Endothelial cell (in vitro differentiated cells): ENCODE measurements at places on chromosomes 12 and 14.
A peak's percentile ranks its signal among the peaks of the same experiment; 100 is the strongest.

DNA sequence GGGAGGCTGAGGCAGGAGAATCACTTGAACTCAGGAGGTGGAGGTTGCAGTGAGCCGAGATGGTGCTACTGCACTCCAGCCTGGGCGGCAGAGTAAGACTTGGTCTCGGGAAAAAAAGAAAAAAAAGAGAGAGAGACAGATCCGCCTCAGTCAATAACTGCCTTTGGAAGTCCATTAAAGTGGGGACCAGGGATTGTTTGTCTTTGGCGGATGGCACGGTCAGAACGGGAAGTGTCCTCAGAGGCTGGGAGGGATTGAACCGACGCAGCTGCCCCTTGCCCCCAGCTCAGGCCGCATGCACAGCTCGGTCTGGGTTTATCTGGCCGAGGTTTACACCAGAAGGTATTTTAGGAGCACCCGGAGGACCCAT lies 54.4 kb downstream of the TESC start:
- no peak for DNase-seq

GRCh38 chr14:90658541-90658967 lies 157.7 kb downstream of the TTC7B start:
- no peak for DNase-seq

GRCh38 chr14:37330910-37331309 lies 133.2 kb downstream of the MIPOL1 start:
- no peak for DNase-seq

GRCh38 chr14:102573591-102574046 lies 18.8 kb upstream of the RCOR1 start:
- DNase-seq: no peak

- DNase-seq: peak; percentile 42
Measured at GRCh38 chr14:96304956-96305355, 48.9 kb downstream of the BDKRB1 start.

GRCh38 chr12:26953447-26953846 lies 15.2 kb downstream of the FGFR1OP2 start:
- no peak for DNase-seq

- no peak for DNase-seq
Measured at GRCh38 chr14:77343662-77344061, 22.8 kb downstream of the GSTZ1 start.

DNA sequence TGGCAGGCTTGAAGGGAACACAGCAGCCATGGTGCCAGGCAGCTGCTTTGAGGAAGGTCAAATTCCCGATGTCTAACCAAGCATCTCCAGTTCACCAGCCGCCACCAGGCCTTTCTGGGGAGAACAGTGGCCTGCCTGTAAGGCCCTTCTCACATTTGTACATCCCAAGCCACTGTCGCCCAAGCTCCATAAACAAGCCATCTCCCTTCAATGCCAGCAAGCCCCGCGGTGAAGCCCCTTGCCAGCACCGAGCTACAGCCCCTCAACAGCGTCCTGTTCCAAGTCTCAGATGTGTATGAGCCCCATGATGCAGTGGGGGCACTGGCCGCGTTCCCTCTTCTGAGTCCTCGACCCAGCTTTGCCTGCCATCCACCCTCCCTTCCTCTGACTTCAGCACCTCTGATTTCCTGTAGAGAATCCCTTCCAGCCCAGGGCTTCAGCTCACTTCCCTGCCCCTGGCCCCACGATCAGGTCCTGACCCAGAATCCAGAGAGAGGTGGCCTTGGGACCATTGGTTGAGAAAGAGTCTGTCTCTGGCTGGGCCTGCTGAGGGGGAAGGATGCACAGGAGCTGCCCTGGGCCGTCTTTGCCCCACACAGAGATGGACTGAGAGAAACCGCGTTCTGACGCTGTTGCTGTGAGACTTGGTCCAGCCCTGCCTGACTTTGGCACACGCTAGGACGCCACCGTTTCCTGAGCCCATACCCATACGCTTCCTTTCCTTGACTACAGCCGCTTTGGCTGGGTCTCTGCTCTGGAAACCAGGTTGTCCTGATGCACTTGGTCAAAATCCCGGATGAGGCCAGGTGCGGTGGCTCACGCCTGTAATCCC lies 1.9 kb upstream of the MMP17 start:
- no peak for DNase-seq

DNA sequence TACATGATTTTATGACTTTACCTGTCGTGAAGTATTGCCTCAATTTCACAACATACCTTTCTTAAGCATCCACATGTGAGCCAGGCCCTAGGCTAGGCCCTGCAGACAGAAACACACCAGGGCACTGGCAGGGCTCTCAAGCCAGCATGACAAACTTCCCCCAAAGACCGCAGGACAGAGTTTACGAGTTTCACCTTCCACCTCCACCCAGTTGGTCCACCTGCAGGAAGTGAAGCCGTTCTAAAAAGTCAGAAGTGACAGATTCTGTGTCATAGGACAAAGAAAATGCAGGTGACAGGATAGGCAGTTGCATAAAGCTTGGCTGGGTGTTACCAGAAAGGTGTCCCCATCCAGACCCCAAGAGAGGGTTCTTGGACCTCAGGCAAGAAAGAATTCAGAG lies 382.3 kb downstream of the PCNX1 start:
- DNase-seq: no peak

DNA sequence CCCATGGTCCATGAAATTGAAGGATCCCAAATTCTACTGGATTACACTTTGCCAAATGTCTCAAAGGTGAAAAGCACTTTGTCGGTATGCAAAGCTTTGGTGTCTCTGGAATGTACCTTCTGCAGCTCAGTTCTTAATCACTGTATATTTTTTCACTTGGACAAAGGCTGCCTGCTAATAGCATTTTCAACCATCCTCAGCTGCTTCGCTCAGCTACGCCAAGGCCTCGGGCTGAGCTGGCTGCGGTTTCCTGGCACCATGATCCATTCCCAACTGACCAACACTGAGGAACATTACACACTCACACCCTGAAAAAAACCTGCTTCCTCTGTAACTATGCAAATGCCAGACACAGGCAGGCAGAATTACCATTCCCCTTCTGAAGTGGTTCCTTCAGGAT lies 335.2 kb downstream of the DPF3 start:
- DNase-seq: no peak

DNA sequence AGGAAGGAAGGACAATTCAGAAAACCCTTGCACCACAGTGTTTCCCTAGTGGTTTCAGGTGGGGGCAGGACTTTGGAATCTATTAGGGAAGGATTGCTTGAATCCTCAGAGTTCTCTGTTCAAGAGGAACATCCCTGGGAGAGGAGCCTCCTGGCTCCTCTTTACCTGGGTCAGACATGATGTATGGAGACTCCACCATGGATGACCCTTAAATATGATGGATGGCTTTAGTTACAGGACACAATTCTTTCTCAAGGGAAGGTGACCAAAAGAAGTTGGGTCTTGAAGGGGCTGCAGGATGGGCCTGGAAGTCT lies 396.6 kb downstream of the NRXN3 start:
- no peak for DNase-seq

DNA sequence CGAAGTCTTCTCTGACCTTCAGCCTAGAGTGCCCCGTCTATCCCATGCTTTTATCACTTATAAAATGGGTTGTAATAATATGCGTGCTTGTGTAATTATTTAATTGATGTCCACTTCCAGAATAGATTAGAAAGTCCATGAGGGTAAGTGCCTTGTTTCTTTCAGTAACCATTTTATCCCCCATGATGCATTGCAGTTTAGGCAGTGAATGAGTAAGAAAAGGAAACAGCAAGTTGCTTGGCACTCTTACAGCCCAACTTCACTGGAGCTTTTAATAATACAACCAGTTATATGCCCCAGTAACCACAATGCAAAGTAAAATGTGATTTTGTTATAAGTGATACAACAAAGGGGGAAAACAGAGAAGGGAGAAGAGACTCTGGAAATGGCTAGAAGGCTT lies 287.3 kb downstream of the MED13L start:
- no peak for DNase-seq

- no peak for DNase-seq
Measured at GRCh38 chr12:75744607-75745256, 233.3 kb upstream of the KRR1 start.

DNA sequence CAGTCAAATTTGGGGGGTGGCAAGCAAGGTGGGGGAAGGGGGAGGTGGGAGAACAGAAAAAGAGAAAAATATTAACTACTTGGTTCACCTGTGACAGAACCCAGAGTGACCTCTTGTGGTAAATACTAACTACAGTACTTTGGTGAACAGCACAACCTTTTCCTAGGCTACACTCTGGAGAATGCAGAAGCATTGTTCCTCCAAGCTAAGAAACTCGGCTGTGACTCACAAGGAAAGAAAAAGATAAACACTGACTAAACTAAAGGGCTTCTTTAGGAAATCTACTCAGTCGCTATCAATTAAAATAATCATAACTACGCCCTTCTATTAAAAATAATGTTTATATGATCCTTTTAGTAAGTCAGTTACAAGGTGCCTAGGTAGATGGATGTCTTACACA lies 5.4 kb downstream of the KCNH5 start:
- DNase-seq: no peak

DNA sequence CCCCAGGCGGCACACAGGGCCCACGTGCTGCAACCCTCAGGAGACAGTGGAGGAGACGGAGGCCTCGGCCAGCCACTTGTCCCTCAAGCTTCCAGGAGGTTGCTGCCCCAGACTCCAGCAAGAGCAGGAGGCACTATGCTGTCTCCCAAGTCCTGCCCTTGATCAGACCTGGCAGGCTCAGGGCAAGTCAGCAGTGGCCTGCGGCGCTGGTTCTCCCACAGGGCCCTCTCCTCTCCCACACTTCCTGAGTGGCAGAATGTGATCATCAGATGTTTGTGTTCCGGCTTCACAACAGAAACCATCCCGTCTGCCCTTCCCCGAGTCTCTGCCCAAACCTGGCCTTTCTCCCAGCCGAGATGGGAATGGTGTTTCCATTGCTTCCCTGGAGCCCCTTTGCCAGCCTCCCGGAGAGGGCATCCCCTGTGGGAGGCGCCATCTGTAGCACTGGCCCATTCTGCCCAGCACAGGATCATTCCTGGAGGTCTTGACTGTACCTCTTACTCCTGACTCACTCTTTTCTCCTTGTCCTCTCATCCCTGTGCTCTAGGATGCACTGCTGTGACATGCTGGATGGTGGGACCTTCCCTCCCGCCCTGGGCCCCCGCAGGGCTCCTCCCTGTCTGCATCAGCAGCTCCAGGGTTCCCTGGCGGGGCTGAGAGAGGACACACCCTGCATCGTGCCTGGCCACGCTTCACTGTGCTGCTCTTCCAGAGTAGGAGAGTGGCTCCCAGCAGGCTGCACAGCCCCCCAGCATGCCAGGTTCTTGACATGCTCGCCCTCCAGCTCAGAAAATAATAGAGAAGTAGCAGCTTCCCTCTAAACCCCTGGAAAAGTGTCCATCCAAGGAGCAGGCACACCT lies 114.7 kb upstream of the FKBP4 start:
- no peak for DNase-seq

DNA sequence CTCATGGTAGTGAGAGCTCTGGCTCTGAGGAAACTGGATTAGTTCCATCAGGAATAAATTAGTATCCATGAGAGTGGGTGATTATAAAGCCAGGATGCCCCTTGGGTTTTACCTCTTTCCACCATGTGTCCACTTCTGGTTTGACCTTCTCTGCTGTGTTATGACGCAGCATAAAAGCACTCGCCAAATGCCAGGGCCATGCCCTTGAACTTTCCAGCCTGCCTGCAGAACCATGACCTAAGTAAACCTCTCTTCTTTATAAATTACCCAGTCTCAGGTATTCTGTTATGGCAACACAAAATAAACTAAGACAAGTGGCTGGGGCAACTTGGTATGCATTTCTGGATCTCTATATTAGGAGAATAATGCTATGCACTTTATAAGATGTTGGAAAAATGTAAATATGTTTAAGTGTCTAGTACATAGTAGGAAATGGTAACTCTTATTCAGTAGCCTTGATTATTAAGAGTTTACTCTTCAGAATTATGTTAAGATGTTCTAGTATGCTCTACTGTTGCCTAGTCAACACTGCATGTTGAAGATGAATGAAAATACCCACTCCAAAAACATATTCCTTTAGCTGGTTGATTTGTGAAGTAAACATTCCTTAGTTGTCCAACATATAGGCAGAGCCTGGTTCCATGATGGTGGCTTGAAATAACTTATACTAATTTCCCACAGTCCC lies 455.6 kb upstream of the TMPO start:
- no peak for DNase-seq

GRCh38 chr12:111445726-111446581 lies 40.2 kb downstream of the SH2B3 start:
- DNase-seq: peak; percentile 78

DNA sequence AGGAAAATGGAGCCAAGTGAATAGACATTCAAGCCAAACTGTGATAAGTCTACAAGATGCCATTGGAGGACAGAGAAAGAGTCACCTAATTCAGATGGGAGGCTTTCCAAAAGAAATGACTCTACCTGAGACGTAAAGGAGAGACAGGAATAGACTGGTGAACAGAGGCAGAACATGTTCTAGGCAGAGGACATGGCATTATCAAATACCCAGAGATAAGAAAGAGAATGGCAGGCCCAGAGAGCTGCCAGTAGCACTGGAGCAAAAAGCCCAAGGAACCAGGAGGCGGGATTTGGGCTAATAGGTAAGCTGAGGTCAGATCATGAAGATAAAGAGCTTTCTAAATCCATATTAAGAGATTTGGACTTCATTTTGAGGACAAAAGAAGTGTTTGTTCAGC lies 207.1 kb downstream of the AKAP6 start:
- DNase-seq: no peak

GRCh38 chr12:129080821-129081220 lies 227.5 kb downstream of the GLT1D1 start:
- DNase-seq: no peak

GRCh38 chr12:48442179-48442847 lies 30.0 kb upstream of the ANP32D start:
- no peak for DNase-seq
